ENCODE measurements at places on chromosomes 1 and 21.

GRCh38 chr1:32073299-32074229 lies 825 bp downstream of the TMEM39B start:
- DNase-seq: no peak

- no peak for DNase-seq
Observed at GRCh38 chr1:27257155-27257554, 22.7 kb downstream of the WDTC1 start.

DNA sequence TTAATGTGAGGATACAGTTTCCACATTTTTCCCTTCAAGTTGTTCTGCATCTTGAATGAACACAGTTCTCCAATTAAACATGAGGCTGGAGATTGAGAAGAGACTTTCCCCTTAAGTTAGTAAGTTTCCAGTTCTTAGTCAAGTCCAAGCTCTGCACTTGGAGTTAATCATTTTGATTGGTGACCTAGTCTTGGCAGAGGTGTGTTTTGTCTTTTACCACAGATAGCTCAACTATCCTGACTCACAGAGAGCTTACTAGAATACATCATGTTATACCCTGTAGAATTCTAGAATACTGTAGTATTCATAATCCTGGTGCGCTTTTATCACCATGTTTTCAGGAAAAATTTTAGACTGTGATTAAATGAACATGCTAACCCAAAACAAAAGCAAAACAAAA lies 129.2 kb downstream of the CYYR1 start:
- DNase-seq: no peak

GRCh38 chr1:117045644-117046043 lies 14.5 kb upstream of the TTF2 start:
- DNase-seq: no peak

DNA sequence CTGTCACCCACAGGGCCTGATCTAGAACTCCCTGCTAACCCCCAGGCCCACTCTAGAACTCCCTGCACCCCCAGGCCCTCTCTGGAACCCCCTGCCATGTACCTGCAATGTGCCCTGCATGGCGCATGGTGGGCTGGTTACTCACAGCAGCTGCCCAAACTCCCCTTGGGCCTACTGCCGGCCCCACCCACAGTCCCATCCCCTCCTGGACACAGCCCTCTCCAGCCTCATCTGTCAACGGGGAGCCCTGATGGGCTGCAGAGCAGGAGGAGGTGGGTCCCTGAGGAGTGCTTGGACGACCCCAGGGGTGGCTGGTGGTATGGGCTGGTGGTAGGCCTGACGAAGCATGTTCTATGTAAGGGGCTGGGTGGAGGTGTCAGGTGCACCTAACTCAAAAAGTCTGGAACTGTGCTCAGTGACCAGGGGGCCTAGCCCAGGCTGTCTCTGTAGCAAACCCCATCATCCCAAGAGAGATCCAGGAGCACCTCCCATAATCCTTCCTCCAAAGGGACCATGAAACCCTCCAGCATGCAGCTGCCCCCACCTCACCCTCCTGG lies 19.0 kb upstream of the PRSS38 start:
- DNase-seq: no peak

DNA sequence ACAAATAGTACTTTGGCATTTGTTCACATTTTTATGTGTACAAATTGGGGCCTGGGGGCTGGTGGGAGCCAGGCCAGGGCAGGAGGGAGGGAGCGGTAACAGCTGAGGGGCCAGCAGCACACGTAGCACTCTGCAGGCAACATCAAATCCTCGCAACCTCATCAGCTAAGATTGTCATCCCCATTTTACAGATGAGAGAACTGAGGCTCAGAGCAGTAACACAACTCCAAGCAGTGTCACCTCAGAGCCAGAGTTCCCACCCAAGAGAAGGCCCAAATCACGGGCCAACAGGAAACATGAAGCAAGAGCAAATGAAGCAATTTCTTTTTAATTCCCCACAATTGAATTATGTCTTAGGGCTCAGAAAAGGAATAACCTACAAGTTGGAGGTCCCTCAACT lies 14.1 kb downstream of the IFFO2 start:
- DNase-seq: no peak

DNA sequence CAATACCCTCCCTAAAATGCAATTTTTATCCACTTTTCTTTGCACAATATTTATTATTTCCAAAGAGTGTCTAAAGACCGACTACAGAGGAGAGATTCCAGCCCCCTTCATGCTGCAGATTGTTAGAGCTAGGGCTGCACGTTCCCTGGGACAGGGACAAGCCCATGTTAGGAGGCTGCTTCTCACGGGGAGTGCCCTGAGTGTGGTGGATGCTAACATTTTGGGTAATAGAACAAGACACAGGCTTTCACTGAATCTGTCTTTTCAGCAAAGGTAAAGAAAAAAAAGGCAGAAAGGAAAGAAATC lies 125.4 kb downstream of the RIPK4 start:
- no peak for DNase-seq
